ENCODE measurements at places on chromosomes 6 and 20. TPM values are rescaled to one million over a fixed set of nuclear protein-coding genes. Genes with fewer than 3 reads are reported as not detected.
A peak's percentile ranks its signal among the peaks of the same experiment; 100 is the strongest.

GRCh38 chr6:42503894-42504293 lies 52.2 kb upstream of the TRERF1 start:
- H3K27me3 ChIP-seq = no peaks in the 10 kb centered on the region
- H3K27ac ChIP-seq = no peak overlapping the region
- H3K36me3 ChIP-seq = no peaks in the 10 kb centered on the region
- no peak for DNase-seq

- peaks cover 32% of the 10 kb centered on the region for H3K4me1 ChIP-seq
- H3K27me3 ChIP-seq = no peaks in the 10 kb centered on the region
- DNase-seq = no peak
- peak overlapping the region; percentile 89 for H3K4me3 ChIP-seq
- no peaks in the 10 kb centered on the region for H3K36me3 ChIP-seq
These were observed 1.1 kb upstream of the KLHL32 start for GRCh38 chr6:96923400-96923799.

The SLC16A10 gene
- 26.1 TPM for total RNA-seq

GRCh38 chr6:10391299-10391630 lies 23.6 kb downstream of the TFAP2A start:
- H3K4me1 ChIP-seq = peaks cover 3% of the 10 kb centered on the region
- peaks cover 71% of the 10 kb centered on the region for H3K27me3 ChIP-seq
- no peak for DNase-seq

GRCh38 chr6:13952101-13952500 lies 27.3 kb downstream of the RNF182 start:
- no peaks in the 10 kb centered on the region for H3K4me1 ChIP-seq
- peaks cover 8% of the 10 kb centered on the region for H3K27me3 ChIP-seq
- peaks cover 8% of the 10 kb centered on the region for H3K36me3 ChIP-seq
- DNase-seq = no peak
- H3K4me3 ChIP-seq = no peak overlapping the region

DNA sequence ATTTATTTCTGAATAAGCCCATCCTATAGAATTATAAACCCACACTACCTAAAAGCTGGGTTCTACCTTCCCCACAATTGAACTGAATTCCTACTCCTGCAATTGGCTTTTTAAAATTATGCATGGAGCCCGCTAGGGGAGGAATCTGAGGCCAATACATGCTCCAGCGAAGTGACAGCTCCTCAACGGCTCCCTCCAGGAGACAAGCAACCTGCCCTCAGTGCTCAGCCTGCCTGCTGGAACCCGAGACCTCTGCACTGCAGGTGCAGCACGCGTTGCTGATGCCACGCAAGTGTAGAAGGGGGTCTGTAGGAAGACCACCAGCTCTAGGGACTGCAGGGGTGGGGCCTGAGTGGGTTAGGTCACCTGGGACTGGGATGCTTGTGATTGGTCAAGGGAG lies 170.2 kb upstream of the CDYL start:
- H3K27ac ChIP-seq = no peak overlapping the region
- DNase-seq = no peak
- H3K4me3 ChIP-seq = no peak overlapping the region

The PLTP gene
- total RNA-seq = not detected

The NPBWR2 gene
- not detected for total RNA-seq

The CST4 gene
- total RNA-seq = not detected

DNA sequence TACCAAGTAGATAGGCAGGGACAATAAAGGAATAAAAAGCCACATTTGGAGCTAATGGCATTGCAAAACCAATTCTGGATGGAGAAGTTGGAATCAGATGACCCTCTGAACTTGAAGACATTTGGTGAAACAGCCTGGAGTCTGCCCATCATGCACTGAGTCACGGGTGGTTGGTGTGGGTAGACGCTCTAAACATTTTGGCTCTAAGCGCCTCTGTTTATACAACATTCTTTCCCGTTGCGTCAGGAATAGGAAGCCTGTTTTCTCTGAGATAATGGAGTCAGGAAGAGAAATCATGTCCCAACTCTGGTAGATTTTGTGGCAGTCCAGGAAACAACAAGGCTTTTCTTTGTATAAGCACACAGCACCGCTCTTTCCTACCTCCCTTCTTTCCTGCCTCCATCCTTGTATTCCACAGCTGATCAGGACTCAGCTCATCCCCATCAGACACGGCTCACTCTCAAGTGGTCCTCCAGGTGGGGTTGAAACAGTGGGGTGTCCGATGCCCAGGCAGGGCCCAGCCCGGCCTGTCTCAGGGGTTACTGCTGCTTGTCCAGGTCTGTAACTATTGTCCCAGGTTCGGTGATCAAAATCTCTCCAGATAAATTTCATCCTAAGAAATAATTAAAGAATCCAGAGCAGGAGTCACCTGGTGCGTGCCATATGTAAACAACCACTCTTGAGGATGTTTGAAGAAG lies 12.1 kb upstream of the RAMACL start:
- DNase-seq = no peak
- no peaks in the 10 kb centered on the region for H3K27me3 ChIP-seq
- H3K4me1 ChIP-seq = peaks cover 1% of the 10 kb centered on the region
- H3K36me3 ChIP-seq = no peaks in the 10 kb centered on the region
- H3K27ac ChIP-seq = no peak overlapping the region
- no peak overlapping the region for H3K4me3 ChIP-seq

DNA sequence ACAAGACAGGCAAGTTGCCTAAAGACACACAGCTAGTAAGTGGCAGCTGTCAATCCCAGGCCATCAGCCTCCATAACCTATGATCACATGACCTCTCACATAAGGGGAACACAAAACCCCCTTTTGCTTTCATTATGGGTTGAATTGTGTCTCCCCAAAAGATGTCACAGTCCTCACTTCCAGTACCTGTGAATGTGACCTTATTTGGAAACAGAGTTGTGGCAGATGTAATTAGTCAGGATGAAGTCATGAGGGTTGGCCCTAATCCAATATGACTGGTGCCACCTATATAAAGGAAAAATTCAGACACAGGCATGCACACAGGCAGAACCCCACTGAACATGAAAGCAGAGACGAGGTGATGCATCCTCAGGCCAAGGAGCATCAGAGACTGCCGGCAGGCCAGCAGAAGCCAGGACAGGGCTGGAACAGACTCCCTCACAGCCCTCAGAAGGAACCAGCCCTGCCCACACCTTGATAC lies 33.6 kb downstream of the GFOD1 start:
- no peak overlapping the region for H3K4me3 ChIP-seq
- no peaks in the 10 kb centered on the region for H3K27me3 ChIP-seq
- no peaks in the 10 kb centered on the region for H3K36me3 ChIP-seq
- DNase-seq = no peak
- H3K27ac ChIP-seq = peak overlapping the region; percentile 91

DNA sequence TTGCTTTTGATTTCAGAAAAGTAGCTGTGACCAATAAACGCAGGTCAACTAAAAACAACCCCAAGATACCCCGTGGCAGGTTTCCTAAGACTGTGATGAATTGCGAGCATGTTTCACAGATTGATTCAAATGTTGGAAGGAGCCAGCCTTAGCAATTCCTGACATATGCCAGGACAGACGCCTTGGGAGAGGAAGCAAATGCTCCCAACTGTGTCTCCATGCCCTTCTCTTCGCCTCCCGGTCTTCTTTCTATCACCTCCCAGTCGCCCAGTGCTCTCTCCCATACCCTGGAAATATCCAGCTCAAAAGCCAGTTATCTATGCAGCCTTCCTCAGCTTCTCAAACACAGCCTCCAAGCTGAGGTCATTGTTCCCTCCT lies 32.0 kb downstream of the KIAA0319 start:
- H3K27me3 ChIP-seq = peaks cover 3% of the 10 kb centered on the region
- H3K36me3 ChIP-seq = no peaks in the 10 kb centered on the region
- no peaks in the 10 kb centered on the region for H3K4me1 ChIP-seq
- DNase-seq = no peak
- H3K4me3 ChIP-seq = no peak overlapping the region

DNA sequence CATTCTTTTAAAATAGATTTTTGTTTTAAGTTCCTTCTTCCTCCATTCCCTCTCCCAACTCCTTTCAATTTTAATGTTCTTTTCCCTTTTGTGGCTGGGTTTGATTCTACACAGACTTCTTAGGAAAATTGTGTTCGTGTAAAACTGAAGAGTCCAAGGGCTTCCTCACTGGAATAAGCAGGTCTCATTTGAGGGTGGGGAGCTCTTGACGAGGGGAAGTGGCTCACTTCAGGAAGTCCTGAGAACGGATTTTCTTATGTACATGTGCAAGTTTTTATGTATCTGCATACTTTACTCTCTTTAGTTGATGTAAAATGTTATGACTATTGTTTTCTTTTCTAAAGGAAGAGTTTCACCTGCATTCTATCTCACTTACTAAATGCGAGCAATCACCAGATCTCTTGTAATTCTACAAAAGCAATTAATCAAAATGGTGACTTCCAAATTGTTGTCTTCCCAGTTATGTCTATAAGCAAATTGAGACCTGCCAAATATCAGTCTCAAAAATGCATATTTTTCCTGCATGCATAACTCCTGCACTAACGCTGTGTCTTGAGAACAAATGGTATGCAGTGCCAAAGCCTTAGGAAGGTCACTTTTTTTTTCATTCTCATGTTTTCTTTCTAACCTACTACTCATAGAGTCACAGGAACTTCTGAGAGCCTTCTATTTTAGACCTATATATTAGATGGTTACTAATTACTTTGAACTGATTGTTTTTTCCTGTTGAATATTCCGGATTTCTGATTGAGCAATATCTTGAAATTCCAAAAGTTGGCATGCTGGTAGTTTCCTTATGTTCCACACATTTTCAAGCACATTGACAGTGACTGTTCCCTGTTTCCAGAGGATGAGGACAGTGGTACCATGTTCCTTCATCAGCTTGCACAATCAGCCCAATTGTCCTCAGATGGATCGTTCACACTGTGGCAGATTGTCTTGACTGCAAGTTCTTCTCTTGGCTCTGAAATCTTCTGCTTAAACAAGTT lies 251.9 kb upstream of the PRDM1 start:
- no peaks in the 10 kb centered on the region for H3K27me3 ChIP-seq
- DNase-seq = no peak
- H3K27ac ChIP-seq = no peak overlapping the region

Data from naive thymus-derived CD8-positive, alpha-beta T cell (primary cell).